Upper lobe of right lung (tissue), 1 donor: ENCODE measurements at places on chromosomes 1 and 21.

DNA sequence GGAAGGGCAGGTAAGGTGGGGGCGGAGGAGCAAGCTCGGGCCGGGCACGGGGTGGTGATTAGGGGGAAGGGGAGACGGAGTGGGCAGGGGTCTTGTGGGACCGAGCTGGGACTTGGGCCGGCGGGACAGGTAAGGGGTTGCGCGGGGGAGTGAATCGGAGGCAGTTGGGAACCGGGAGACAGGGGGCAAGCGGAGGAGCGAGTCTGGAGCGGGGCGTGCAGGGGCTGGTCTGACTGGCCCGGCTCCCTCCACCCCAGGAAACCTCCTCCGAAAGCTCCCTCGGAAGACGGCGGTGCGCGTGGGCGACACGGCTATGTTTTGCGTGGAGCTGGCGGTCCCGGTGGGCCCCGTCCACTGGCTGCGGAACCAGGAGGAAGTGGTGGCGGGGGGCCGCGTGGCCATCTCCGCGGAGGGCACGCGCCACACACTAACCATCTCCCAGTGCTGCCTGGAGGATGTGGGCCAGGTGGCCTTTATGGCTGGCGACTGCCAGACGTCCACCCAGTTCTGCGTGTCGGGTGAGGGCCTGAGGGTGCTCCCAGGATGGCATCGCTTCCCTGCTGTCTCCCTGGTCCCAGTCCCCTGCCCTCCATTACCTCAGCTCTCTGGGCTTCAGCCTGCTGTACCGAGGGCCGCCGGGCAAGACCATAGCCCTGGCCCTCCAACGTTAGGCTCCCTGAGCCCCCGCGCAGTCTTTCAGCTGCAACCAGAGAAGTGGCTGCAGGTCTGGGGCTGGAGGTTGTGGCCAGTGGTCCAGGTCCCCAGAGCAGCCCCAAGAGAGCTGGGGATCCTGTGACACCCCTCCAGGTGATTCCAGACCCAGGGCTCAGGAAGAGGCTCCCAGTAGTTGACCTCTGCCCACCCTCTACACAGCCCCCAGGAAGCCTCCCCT, 6.3 kb downstream of the OBSCN start:
- peak; percentile 66 for DNase-seq

- DNase-seq = no peak
Measured at GRCh38 chr1:29749024-29749945, 513.0 kb downstream of the PTPRU start.

GRCh38 chr1:33222381-33222780, 33.9 kb upstream of the ZNF362 start:
- no peak for DNase-seq

- DNase-seq = no peak
Measured at GRCh38 chr1:119735217-119735616, 23.5 kb downstream of the PHGDH start.

DNA sequence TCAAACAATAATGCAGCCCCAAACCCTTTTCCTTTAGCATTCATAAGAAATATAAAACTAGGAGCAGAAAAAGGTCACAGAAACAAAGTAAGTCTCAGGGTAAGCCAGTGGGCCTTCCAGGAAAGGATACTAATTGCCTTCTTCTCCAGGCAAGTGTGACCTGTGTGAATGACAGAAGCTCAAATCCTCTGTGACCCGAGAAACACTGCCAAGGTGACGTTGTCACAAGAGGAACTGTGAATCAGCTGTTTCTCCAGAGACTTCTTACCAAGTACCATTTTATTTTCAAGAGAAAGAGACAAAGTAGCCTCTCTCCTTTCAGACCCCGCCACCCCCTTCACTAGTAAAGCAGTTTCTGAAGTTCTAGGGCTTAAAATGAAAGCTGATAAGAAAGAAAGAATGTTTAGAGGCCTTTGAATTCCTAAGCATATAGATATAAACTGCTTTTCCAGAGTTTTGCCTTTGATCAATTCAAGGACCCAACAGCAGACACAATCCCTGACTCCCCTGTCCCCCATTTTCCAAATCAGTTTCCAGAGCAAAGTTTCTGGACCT, 155.6 kb downstream of the NUF2 start:
- no peak for DNase-seq

DNA sequence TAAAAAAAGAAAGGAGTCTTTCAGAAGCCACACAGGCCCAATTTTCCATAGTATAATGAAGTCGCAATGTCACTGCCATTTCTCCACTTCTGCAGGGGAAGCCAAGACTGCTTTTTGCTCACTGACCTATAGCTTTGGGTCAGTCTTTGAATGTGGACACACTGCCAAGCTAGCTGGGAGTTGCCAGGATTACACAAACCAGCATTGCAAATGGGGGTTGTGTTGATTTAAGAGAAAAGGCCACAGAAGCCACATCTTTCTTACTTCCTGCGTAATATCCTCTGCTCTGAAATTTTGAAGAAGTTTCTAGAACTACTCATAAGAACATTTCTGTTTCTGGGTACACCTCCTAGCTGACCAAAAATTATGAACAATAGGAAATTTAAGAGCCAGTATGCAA, 45.8 kb upstream of the SAMSN1 start:
- no peak for DNase-seq
